ENCODE measurements at places on chromosomes 1 and 21.

DNA sequence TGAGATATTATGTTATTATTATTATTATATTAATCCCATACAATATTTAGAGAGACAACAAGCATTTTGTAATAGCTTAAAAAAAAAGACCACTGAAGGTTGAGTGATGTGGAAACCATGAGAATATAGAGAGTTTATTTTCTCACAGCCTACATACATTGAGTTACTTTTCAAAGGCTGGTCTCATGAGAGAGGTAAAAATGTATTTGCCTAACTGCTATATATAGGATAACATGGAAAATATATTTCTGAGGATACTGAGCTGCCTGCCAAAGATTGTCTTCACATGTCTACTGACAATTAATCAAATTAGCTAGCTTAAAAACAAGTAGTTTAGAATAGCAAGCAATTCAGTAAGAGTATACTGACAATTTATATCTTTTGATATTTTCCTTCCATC lies 192.2 kb upstream of the NRIP1 start:
- DNase-seq: no peak

- DNase-seq: no peak
Measured at GRCh38 chr1:197778366-197778945, 3.2 kb upstream of the DENND1B start.

GRCh38 chr1:3101124-3101939 lies 32.3 kb downstream of the PRDM16 start:
- DNase-seq: no peak

DNA sequence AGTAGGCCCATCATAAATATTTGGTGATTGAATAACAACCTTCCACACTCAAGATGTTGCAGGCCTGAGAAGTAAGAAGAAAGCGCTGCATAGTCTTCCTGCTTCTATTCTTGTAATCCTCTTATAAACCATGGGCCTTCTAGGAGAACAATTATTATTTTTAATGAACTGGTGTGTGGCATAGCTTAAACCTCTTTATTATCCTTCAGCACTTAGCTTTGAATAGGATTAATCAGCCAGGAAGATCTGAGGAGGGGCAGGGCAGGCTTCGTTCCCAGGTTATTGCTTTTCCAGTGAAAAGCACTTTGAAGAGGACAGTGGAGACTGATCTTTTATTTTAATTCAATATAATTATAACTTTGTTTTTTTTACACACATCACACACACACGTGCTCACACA lies 42.3 kb downstream of the KIF26B start:
- no peak for DNase-seq

DNA sequence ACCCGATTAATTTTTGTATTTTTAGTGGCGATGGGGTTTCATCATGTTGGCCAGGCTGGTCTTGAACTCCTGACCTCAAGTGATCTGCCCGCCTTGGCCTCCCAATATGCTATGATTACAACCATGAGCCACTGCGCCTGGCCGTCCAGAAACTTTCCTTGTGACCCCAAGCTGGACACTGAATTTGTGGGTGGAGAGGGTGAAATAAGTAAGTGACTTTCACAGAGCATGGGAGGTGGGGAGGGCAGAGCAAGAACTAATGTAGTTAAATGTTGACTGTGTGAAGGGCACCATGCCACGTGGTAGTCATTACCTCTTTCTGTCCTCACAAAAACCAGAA lies 2.7 kb upstream of the UTP11 start:
- no peak for DNase-seq

- DNase-seq: no peak
Measured at GRCh38 chr1:39758556-39759435, 12.4 kb downstream of the OXCT2 start.

GRCh38 chr1:247472035-247472434 lies 14.1 kb upstream of the OR2B11 start:
- DNase-seq: no peak

DNA sequence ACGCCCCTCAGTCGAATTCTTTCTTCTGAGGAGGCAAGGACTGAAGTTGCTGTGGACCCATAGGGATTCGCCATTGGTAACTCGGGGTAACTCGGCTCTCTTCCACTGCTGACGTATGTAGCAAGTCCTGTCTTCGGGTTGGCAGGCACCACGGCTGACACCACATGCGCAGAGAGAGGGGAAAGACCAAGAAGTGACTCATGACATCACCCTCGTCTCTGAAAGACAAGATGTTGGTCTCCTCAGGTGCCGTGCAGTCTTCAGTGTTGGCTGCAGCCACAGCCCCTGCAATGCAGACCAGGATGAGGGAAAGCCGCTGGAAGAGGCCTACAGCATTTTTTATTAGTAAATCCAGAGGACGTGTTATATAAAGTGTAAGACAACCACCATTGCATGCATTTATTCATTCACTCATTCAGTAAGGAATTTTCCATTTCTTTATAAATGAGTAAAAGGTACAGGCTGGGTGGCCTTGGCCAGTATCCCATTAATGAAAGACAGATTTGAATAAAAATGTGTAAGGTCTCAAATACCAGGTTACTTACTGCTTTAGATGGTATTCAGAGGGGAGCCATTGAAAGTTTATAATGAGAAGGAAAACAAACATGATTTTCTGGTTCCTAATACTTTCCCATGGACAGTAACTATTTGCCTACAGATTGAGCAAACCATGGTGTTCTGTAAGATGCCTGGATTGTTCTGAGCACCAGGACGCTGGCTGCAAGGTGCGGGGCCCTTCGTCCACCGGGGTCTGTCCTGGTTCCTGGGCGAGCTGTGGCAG lies 50.7 kb upstream of the IRF2BP2 start:
- DNase-seq: no peak

DNA sequence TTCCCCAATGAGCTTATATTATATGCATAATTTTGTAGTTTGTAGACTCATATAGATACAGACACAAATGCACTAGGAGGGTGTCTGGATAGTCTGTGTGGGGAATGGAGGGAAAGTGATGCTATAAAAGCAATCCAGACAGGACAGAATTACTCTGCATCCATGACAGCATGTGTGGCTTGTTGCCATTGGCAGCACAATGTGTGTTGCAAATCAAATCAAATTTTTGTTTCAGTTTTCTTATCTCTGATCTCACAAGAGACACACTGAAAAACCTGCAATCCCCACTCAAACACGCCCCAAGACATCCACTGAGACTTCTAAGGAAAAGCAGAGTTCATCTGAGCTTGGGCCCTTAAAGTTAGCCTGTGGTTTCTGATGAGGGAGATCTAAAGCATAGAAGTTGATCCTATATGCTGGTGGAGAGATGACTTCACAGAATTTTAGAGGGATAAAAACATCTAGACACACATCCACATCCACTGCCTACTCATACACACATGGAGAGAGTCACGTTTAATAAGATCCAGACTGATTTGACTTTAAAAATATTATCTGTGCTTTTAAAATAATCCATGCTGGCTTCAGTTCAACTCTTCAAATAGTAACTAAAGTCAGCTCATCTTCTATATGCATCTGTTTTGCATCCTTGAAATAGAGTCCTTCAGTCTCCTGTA lies 313.0 kb upstream of the PLXNA2 start:
- DNase-seq: no peak

DNA sequence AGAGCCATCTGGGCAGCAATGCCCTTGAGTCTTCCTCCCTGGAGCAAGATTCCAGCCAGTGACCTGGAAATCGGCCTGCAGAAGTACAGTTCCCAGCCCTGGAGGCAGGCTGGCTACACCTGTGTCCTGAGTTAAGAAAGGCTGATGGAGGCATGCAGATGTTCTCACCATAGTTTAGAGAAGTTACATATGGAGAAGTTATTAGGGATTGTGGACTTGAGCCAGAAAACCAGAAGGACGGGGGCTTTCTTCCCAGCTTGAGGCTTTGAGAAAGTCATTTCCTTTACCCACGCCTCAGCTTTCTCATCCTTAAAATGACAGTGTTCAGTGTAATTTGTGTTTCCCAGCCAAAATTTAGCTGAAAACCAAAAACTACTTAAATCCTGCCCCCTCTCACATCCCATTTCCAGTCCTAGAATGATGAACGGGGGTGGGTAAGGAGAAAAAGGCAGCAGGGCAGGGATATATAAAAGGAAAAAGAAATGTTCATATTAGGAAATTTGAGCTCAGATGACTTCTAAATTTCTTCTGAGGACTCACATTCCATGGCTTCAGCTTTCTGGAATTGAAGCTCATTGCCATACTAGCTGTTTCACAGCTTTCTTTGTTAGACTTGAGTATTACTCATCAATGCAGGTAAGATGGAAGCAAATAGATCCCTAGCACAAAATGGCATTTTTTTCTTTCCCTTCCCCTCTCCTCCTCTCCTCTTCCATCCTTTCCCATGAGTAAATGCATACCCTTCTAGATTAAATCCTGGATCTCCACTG lies 14.4 kb upstream of the C8B start:
- no peak for DNase-seq

- DNase-seq: no peak
Measured at GRCh38 chr1:14106126-14106525, 406.1 kb downstream of the PRDM2 start.

GRCh38 chr1:84892705-84893618 lies at the start of gene LPAR3:
LPAR3 (minus strand) TSS chr1:84893206; CDS start chr1:84866120, 27,086 bp downstream.
- no peak for DNase-seq

DNA sequence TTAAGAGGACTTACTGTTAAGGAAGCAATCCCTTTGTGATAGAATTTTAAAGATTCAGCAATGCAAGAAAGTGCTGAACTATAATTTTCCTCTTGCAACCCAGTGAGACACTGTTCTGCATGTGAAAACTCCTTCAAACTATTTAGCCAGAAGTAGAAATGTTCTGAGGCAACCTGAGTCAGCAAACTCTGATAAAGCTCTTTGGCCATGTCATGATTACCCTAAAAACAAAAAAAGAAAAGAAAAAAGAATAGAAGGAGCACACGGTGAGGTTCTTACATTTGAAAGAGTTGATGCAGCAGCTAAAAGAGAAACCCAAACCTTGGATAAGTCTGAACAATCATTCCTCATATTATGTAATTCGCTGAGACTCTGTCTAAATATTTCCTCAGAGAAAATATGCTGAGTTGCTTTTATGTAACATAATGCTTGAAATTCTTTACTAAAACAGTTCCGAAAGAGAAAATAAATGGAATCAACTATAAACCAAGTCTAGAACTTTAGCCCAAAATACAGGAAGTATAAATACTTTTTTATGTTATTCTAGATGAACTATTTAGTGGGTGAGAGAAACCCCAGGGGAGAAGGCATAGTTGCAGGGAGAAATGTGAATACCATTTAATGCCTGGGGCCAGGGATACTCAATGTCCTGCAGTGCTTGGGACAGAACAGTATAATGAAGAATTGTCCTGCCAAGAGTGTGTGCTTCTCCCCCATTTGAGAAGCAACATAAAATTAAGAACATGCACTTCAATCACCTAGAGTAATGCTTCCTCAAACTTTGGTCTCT lies 60.0 kb downstream of the INTS7 start:
- DNase-seq: no peak

GRCh38 chr1:230922620-230923019 lies 54.3 kb upstream of the C1orf198 start:
- no peak for DNase-seq

DNA sequence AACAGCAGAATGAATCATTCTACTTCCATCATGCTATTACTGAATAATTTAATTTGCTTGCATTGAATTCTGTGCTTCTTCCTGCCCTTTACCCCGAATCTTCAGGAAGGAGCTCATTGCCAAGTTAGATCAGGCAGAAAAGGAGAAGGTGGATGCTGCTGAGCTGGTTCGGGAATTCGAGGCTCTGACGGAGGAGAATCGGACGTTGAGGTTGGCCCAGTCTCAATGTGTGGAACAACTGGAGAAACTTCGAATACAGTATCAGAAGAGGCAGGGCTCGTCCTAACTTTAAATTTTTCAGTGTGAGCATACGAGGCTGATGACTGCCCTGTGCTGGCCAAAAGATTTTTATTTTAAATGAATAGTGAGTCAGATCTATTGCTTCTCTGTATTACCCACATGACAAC lies 44.2 kb downstream of the MAP3K7CL start:
- DNase-seq: no peak

DNA sequence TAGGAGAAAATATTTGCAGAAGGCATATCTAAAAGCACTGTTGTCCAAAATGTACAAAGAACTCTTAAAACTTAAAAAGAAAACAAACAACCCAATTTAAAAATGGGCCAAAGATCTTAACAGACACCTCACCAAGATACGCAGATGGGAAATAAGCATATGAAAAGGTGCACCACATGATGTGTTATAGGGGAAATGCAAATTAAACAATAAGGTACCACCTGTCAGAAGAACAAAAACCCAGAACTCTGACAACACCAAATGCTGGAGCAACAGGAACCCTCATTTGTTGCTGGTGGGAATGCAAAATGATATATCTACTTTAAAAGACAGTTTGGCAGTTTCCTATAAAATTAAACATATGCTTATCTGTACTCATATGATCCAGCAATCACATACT lies 18.1 kb downstream of the SLC2A5 start:
- no peak for DNase-seq
